ENCODE measurements at places on chromosomes 5 and 9.

DNA sequence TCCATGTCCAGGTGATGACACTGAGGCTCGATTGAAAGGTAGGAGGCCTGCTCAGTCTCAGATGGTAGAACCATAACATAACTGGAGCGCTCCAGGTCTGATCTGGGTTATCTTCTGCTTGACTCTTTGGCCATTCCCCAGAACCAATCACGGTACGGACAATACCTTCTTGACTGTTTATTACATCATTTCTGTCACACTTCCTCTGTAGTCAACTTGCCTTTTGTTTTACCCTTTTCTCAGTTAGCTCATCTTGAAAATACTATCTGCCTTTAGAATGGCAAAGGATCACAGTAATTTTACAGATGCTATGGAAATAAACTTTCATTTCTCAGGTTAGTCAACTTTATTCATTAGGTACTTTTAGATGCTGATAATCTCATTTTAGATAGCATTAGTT, 22.4 kb downstream of the GLRA1 start:
- no peak for DNase-seq

DNA sequence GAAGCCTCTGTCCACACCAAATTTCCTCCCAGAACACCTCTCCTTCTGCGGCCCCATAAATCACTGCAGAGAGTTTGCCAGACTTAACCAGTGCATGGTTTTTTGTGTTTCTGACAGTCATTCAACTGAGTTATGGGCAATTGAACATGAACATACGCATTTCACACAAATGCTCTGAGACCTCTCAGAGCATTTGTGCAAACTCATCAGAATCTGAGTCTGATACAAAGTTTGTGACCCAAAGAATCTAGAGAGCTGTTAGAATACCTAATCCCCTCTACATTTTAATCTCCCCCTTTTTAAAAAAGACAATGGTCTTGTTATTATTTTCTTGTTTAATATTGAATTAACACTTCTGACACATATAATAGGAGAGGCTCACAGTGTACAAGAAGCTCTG, 416.9 kb upstream of the SMARCA2 start:
- DNase-seq, result no peak

GRCh38 chr5:140284013-140284412, 18.9 kb downstream of the PFDN1 start:
- no peak for DNase-seq

GRCh38 chr9:108473209-108474112, 382.3 kb downstream of the ACTL7B start:
- DNase-seq, result no peak

All from left ventricle myocardium superior (tissue), 1 donor.